Thyroid gland (tissue), 4 donors: ENCODE measurements at places on chromosomes 11 and 22.

DNA sequence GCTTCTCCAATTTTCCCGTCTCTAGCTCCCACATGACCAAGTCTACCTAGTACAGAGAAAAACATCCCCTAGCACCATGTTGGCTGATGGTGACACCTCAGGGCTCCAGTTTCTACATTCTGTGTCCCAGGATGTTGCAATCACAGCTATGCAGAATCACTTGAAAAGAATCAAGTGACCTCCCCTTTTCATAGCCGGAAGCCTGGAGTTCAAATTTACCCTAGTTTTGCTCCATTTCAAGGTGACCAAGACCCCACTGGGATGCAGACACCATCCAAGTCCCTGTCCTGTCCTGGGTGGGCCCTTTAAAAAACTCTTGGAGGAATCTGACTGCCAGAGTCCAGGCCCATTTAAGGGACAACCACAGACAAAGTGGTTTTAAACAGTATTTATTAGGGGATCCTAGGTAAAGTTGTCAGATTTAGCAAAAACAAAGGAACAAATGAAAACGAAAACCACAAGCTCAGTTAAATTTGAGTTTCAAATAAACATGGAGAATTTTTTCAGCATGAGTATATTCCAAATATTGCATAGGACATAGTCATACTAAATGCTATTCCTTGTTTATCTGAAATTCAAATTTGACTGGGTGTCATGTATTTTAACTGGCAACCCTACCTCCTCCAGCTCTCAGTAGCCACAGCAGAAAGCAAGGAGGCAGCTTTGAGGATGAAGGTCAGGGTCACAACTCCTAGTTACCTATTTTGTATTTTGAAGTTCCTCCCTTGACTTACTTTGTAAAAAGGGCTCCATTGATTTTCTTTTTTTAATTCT is 52.4 kb downstream of the MIAT start:
- no peak for DNase-seq

GRCh38 chr11:126363706-126364248 is 8.3 kb downstream of the ST3GAL4 start:
- no peak for DNase-seq

DNA sequence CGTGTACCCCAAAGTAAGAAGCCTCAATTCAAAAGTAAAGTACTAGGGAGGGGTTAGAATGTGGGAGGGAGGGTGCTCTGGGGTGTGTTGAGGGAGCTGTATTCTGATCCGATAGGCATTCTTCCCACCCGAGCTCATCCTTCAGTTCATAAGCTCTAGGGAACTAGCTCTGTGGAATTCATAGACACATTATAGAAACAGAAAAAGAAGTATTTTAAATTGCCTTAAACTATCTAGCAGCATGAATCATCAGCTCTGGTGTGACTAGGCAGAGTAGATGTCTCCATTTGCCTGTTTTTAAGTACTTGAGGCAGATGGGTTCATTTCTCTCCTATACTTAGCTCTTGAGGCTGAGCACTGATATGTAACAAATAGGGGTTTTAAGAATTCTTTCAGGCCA is 7.3 kb upstream of the SGSM3 start:
- no peak for DNase-seq

GRCh38 chr22:25823276-25823675 is 81.3 kb downstream of the MYO18B start:
- no peak for DNase-seq

DNA sequence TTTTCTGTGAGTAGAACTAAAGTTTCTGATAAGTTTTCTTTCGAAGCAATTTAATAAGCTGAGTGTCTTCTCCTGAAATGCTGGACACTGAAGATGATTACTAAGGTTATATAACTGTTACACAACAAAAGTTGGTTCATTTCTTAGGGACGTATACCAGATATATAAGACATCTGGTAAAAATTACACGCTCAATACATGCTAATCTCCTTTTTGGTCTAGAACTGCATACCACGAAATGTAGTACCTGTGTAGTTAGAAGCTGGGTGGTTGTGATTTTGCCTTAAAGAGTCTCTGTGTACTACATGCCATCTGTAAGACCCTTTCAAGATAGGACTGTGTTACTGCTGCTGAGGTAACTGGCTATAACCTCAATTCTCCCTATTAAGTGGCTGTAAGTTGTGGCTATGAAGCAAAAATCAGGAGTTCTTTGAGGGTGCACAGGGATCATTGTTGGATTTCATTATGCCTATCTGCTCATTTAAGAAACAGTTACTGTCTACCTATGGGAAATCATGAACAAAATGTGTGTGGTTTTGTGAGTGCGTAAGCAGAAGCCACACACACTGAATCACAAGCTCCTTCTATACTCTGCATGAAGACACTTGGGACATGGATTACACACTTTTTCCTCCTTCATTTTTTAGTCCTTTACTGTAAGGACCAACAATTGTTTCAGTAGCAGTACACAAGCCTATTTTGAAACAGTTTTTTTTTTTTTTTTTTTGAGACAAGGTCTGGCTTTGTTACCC is 195.9 kb downstream of the SWAP70 start:
- no peak for DNase-seq

- no peak for DNase-seq
Observed at GRCh38 chr11:79430280-79430679, 10.6 kb downstream of the TENM4 start.

DNA sequence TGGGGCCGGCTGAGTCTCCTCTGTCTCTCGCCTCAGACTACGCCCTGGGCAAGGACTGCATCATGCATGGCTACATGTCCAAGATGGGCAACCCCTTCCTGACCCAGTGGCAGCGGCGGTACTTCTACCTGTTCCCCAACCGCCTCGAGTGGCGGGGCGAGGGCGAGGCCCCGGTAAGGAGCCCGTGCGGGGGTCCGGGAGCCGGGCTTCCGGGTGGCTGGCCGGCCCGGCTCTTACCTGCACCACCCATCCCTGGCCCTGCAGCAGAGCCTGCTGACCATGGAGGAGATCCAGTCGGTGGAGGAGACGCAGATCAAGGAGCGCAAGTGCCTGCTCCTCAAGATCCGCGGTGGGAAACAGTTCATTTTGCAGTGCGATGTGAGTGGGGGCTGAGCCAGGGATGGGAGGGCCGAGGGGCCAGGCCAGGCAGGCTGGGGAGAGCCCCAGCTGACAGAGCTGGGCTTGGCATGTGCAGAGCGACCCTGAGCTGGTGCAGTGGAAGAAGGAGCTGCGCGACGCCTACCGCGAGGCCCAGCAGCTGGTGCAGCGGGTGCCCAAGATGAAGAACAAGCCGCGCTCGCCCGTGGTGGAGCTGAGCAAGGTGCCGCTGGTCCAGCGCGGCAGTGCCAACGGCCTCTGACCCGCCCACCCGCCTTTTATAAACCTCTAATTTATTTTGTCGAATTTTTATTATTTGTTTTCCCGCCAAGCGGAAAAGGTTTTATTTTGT is 4.1 kb upstream of the ANKRD13D start:
- DNase-seq: no peak

- peak; percentile 57 for DNase-seq
Observed at GRCh38 chr11:43987384-43988039, 45.1 kb downstream of the C11orf96 start.

DNA sequence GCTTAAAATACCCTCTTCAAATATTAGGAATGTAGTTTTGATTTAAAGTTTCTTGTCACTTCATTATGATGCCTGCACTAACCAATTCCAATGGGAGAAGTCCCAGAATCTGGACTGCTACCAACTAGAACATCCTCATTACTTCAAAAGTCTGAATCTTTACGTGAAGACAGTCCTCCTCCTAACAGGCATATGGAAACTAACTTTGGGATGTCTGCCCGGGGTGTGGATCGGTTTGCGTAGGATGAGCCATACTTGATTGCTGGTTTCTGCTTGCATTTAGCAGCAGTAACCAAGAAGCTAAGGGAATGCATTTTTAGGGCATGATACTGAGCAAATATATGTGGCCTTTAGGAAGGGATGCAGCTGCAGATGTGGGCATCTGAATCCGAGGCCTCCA is 177.1 kb downstream of the LRRC4C start:
- DNase-seq: no peak

- DNase-seq: peak; percentile 67
Observed at GRCh38 chr22:46754110-46754799, 8.2 kb upstream of the TBC1D22A start.

DNA sequence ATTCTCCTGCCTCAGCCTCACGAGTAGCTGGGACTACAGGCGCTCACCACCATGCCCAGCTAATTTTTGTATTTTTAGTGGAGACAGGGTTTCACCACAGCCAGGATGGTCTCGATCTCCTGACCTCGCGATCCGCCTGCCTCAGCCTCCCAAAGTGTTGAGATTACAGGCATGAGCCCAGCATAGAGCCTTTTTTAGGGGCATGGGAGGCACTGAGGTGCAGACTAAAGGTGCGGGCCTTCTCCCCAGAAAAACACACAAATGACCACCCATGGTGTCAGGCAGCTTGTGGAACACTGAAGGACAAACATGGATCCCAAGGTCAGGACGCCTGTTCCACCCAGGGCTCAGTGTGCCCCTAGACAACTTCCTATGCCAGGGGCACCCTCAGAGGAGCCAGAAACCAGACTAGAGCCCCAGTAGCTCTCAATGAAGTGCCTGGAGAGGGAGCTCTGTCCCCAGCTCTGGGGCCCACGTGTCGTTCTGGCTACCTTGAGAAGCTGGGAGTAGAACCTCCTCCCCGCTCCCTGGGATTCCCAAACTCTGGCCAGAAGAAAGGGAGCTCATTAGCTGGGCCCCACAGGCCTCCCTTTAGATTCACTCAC is 21.2 kb upstream of the CD5 start:
- no peak for DNase-seq

DNA sequence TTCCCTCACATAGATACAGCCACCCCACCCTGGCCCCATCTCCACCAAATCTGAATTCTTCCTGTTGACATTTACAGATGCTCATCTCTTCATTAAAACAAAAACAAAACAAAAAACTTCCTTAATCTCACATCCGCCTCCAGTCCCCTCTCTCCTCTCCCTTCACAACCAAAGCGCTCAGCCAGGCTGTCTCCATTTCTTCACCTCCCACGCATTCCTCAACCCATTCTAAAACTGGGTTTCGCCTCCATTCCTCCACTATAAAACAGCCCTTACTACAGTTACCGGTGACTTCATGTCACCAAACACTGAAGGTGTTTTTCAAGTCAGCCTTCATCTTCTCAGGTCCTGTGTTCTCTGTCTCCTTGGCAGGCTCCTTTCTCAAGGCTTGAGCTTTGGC is 9.6 kb downstream of the BACE1-AS start:
- DNase-seq: no peak

DNA sequence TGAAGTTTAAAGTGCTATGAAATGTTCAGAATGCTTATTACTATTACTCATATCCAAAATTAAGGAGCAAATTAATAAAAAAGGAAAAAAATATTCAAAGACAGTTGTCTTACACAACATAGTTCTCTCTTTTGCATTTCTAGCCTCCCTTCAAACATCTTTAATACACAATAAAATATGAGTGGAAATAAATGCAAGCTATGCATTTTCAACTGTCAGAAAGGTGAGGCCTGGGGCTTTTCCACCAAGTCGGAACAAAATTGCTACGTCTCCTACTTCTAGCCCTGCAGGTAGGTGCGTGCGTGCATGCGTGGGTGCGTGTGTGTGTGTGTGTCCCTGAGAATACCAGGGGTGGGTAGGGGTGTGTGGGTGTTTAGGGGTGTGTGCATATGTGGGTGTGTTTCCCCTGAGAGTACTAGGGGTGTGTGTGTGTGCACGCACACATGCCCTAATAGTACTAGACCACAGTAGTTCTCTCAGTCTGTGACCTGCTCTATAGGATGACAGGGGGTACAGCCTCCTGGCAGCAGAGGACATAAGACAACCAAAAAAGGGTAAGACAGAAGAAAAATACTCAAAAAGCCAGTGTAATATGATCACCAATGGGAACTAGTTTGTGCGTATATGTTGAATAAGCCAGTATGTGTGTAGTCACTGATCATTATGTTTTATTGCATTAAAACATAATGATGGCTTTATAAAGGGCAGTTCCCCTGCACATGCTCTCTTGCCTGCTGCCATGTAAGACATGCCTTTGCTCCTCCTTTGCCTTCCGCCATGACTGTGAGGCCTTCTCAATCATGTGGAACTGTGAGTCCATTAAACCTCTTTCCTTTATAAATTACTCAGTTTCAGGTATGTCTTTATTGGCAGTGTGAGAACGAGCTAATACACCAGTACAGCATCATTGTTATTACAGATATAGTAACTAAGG is 89.4 kb downstream of the FAM168A start:
- no peak for DNase-seq

DNA sequence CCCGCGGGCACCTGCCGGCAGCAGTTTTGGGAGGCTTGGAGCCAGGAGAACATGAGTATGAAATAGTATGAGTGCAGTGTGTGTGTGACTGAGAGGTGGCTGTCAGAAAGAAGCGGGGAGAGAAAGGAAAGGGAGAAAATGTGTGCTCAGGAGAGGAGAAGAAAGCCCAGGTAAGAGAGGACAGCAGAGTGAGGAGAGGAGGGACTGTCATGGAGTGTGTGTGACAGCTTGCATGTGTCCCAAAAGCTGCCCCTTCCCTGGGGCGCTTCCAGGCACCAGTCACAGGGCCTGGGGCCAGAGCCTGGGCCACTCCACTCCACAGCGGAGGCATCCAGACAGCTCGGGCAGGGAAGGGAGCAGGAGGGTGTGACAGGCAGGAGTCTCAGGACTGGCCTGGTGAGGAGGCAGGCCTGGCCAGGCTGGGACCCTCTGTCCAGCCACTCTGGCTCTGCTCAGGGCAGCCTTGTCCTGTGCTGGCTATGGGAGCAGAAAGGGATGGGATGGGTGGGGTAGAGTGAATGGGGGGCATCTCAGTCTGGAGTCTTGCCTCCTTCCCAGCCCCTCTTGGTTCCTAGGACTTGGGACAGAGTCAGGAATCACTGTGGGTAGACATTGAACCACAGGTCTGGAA is 949 bp downstream of the MMP11 start:
- DNase-seq: no peak

DNA sequence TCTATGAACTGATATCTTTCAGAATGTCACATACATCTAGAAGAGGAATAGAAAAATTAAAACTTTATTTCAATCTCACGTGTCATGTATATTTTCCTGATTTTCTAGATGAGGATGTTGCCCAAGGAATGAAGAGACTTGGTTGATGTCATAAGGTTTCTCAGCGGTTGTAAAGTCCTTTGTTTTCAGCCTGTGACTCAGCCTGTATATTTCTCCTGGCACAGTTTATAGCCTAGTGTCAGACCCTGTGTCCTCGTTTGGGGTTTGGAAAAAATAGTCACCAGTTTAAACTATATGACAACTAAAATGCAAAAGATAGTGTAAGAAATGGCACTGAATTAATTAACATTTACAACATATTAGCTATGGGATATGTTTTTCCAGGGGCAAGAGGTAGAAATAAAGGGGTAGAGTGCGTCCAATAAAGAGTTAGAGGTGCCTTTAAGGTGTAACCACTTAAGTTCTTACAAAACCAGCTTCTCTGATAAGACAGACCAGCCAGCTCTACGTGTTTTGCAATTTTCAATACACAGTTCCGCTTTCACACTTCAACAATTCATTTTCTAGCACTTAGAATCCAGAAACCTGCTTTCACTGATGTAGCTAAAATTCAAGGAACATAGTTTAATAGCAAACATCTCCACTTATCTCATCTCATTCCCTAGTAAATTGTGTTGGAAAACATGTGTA is 1432.6 kb upstream of the TENM4 start:
- no peak for DNase-seq

- no peak for DNase-seq
Observed at GRCh38 chr11:44008698-44009097, 39.1 kb upstream of the ACCSL start.

- DNase-seq: no peak
Observed at GRCh38 chr22:33303099-33303498, 244.9 kb upstream of the SYN3 start.
